ENCODE measurements at places on chromosomes 6 and 20. TPM values are rescaled to one million over a fixed set of nuclear protein-coding genes. Genes with fewer than 3 reads are reported as not detected.

The NRSN1 gene
- not detected for polyA plus RNA-seq

DNA sequence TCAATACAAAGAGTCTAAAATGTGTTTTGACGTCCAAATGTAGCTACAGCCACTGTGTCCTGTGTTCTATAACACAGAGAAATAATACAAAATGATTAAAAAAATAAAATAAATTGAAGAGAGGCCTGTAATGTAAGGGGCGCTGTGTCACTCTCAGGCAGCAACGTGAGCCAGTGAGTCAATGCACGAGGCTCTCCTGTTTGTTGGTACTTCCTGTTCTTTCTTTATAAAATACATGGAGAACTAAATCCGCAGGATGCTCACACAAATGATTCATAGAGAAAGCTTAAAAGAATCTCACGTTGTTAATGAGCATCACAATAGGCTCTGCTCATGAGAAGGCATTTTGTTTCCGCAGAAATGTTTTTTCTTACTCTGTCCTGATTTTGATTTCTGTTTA, 635.0 kb upstream of the AGPAT4 start:
- DNase-seq = no peak

The E2F3 gene
- polyA plus RNA-seq = 5.2 TPM

DNA sequence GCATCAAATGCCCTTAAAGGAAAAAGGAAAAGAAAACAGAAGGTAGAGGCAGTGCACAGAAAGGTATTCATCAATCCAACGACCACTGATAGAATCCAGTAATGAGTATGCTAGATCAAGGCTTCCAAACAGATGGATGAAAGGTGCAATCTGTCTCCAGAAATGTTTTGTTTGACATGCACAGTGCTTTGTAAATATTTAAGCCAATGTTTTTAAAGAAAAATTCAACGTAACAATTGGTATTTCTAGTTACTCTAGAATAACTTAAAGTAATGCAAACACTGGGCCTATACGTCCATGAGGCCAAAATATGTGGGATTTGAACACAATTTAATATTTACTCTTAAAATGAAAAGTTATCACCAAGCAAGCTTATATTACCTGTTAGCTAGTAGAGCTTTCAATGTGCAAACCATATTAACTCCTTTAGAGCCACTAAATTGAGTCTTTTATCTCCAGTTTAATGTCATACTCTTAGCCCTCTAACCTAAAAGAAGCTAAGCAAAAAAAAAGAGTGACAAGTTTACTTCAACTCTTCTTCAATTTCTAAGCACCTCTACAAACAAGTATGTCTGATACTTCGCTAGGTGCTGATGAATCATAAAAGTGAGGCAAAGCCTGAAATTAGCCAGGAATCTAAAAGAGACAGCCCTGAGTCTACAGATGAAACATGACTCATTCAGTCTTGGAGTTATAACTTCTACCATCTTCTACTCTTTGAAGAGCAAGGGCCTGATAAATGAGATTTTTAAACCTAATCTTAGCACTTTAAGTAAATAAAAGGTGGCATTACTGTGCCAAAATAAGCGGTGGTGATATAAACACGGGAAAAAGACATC, 169.8 kb downstream of the PTPRK start:
- no peak for DNase-seq

The COL19A1 gene
- polyA plus RNA-seq = not detected

The BNIP5 gene
- polyA plus RNA-seq = not detected

DNA sequence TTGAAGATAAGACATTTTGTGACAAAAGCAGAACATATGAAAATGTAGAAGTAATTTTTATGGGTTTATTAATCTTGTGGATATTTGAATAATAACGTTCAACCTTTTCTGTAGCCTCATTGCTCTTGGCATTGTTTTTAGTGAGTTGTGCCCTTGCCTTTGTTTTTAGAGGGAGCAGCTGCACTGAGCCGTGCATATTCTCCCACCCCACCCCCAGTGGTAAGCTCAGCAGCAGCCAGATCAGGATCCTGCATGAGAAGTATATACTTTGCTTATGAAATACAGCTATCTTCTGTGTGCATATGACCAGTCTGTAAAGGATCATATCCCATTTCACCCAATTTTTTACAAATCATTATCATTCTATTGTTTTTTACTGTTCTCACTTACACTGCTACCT, 184.2 kb downstream of the COL9A1 start:
- no peak for DNase-seq

The OXT gene
- polyA plus RNA-seq = not detected

DNA sequence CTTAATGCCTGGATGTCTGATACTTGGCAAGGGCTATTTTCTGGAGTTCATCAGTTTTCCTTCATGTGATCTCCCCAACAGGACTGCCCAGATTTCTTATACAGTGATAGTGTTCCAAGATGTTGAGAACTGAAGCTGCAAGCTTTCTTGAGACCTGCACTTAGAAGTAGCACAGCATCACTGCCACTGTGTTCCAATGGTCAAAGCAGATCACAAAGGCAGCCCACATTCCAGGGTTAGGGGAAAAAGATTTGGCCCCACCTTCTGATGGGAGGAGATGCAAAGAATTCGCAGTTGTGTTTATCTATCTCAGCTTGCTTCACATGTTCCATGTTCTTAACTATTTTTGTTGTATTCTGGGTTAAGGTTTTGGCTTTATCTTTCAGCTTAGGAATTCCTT, 78.2 kb downstream of the GPX5 start:
- no peak for DNase-seq

DNA sequence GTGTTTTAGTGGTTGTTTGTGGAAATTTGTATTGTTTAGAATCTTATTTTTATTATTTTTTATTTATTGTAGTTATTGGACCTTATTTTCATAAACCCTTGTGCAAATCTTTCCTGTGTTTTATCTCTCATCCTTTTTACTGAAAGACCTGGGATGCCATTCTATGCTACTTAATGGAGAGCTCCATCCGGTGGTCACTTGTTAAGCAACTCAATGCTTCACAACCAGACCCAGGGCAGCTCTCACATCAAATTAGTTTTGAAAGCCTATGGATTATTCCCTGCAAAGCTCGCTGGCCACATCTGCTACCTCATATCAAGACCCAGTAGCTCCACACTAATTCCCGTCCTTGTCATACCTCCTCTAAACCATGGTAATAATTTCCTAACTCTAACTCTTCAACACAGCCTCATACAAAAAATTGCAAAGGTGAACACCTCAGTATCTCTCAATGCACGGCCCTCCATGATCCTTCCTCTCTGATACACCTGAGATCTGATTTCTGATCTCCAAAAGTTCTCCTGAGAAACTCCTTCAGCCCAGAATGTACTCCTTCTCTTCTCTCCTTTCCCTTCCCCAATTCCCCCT, 296.6 kb upstream of the MANEA start:
- DNase-seq = no peak

DNA sequence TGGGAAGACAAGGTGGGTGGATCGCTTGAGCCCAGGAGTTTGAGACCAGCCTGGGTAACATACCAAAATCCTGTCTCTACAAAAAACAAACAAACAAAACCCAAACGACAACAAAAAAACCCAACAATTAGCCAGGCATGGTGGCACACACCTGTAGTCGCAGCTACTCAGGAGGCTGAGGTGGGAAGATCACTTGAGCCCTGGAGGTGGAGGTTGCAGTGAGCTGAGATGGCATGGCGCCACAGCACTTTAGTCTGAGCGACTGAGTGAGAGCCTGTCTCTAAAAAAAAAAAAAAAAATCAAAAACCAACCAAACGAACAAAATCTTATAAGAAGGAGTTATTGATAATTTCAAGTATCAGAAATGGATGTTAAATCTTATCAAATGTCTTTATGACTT, 114.9 kb downstream of the CDH26 start:
- no peak for DNase-seq

DNA sequence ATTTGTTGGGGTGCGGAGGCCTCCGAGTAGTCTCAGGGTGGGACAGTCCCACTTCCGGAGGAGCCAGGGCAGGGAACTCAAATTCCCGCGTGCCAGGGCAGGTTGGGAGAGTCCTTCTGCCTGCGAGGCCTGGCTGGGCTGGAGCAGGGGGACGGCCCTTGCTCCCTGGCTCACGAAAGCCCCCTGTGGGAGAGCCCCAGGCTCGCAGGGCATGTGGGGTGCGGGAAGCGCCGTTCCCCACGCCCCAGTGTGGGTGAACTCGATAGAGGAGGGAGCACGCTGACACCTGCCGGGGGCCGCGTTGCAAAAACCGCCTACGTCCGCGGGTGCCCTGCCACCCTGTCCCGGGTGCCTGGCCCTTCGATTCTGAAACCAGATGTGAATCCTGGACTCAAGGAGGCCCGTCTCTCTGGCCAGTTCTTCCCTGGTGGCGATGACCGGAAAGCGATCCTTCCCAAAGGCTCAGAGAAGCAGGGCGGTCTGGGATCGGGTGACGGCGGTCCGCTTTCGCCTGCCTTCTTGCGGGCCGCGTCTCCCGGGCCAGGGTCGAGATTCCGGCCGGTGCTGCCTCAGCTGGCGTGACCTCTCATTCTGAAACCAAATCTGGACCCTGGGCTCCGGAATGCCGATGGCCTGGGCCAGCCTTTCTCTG, 1846.5 kb upstream of the DEFB115 start:
- DNase-seq = no peak

- no peak for DNase-seq
Observed at GRCh38 chr6:128406453-128406852, 113.9 kb downstream of the PTPRK start.

- DNase-seq = no peak
Observed at GRCh38 chr6:107629548-107630129, 139.7 kb downstream of the SOBP start.

DNA sequence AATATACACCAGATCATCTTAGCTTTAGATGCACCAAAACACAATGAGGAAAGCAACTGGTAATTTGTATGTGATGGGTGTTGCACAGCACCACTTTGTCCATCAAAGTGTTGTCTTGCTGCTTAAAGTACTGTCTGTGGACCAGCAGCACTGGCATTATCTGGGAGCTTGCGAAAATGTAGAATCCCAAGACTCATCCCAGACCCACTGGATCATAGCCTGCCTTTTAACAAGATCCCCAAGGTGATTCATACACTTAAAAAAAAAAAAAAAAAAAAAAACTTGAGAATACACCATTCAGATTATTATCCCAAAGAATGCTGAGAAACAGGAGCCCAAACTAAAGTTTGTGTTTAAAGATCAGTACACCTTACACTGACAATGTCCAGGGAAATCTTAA, 123.4 kb downstream of the TASP1 start:
- no peak for DNase-seq

GRCh38 chr20:64191002-64191401, 26.8 kb downstream of the MYT1 start:
- no peak for DNase-seq

The CRISP2 gene
- not detected for polyA plus RNA-seq

The BPI gene
- not detected for polyA plus RNA-seq

GRCh38 chr6:385614-386013, 5.9 kb upstream of the IRF4 start:
- DNase-seq = no peak

DNA sequence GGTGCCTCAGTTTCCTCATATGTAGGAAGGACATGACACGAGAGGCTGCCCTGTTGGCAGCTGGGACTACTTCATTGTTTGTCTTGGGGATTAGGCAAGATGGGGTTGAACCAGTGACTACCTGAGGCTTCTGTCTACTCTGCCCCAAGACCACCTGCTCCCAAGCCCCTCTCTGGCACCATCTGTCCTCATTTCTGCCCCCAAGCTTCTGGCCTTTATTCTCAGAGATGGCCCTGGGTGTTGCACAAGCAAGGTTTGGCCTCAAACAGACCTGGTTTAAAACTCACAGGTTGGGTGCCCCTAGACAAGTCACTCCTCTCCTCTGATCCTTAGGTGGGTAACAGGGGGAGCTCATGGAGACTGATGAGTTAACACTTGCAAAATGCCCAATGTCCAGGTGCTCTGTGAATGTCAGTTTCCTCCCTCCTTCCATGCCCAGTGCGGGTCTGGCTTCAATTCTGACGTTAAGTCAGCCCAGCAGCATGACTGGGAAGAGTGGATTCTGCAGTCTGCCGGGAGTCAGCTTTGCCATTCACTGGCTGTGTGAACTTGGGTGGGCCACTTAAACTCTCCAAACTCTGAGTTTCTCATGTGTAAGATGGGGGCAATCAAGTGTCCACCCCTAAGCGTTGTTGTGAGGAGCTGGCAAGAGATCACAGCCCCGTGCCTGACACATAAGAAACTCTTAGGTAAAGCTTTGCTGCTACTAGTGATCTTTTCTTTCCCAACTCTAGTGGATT, 84.5 kb upstream of the TOX2 start:
- DNase-seq = no peak

- no peak for DNase-seq
Observed at GRCh38 chr6:90175627-90176538, 120.8 kb downstream of the BACH2 start.

- no peak for DNase-seq
Observed at GRCh38 chr6:107491760-107492660, 2.1 kb downstream of the SOBP start.

The REM1 gene
- not detected for polyA plus RNA-seq

The HLA-G gene
- 1.0 TPM for polyA plus RNA-seq

The DNAH8 gene
- 1.2 TPM for polyA plus RNA-seq

The HCRTR2 gene
- not detected for polyA plus RNA-seq

The AVP gene
- not detected for polyA plus RNA-seq

- DNase-seq = no peak
Observed at GRCh38 chr6:113564371-113565171, 292.6 kb upstream of the MARCKS start.

The DHX35 gene
- 4.0 TPM for polyA plus RNA-seq

The SNAP25 gene
- polyA plus RNA-seq = not detected

DNA sequence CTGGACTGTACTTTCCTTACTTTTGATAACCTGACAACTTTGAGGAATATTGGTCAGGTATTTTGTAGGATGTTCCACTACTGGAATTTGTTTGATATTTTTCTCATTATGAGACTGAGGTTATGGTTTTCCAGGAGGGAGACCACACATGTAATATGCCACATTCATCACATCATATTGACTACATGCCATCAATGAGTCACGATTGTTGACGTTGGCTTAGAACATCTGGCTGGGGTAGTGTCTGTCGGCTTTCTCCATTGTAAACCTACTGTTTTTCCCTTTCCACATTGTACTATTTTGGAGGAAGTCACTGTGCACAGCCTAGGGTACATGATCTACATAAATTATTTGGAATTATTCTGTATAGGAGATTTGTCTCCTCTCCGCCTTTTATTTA, 1.4 kb upstream of the STX11 start:
- no peak for DNase-seq

- DNase-seq = no peak
Observed at GRCh38 chr6:157222201-157222981, 100.9 kb downstream of the TMEM242 start.
